Amniotic epithelial cell (primary cell): ENCODE measurements at places on chromosomes 11 and 22.

- DNase-seq: no peak
Measured at GRCh38 chr11:92838759-92839310, 130.6 kb upstream of the MTNR1B start.

DNA sequence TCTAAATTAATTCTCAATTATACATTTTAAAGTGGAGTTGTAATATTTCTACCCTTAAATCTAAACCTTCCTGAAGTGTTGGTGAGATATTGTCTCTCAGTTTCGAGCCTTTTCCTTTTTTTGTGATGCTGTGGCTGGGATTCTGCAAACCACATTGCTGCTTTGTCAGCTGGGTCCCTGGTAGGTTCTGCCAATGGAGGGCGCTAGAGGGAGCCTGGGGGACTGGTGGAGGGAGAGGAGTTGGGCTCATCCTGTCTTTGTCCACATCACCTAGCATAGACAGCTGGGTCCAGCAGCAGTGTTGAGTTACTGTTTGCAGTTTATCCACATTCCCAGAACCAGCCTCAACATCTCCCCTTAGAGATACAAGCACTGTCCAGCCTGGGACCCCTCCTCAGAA lies 41.0 kb downstream of the TRAF6 start:
- DNase-seq: no peak

- no peak for DNase-seq
Measured at GRCh38 chr22:46453006-46453828, 84.2 kb downstream of the CELSR1 start.

DNA sequence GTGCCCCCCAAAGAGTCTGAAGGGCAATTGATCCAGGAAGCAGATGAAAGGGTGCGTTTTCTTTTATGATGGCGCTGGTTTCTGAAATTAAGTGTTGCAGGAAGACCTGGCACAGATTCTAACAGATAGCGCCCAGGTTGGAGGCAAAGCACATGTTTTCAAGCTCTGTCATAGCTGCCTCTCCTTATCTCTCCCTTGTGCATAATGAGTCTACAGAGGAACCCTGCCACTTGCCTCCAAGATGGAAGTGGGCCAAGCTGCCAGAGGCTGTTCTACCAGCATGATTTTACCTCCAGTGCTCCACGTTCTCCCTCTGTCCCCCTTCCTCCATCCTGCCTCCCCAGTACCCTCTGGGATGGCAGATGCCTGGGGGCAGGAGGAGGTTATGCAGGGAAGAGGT lies 30.0 kb upstream of the TLCD5 start:
- peak; percentile 77 for DNase-seq

DNA sequence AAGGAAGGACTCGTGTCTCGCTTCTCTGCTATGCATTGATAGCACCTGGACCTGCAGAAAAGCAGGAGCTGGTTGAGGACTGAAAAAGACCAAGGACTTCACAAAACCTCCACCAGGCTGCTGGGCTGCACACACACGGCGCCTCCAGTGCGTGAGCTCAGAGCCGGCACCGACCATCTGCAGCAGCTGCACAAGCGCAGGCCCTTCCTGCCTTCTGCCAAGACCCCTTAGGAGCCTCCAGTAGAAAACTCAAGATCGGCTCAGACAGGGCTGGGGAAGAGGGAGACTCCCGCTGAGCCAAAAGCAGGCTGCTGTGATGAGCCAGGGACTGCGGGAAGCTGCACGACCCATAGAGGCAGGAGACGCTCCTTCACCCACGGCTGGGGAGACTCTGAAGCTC lies 70.9 kb downstream of the PHF21B start:
- no peak for DNase-seq

GRCh38 chr11:117187799-117188481 lies 9.4 kb downstream of the SIDT2 start:
- DNase-seq: no peak

- peak; percentile 93 for DNase-seq
Measured at GRCh38 chr22:46754110-46754799, 8.2 kb upstream of the TBC1D22A start.

DNA sequence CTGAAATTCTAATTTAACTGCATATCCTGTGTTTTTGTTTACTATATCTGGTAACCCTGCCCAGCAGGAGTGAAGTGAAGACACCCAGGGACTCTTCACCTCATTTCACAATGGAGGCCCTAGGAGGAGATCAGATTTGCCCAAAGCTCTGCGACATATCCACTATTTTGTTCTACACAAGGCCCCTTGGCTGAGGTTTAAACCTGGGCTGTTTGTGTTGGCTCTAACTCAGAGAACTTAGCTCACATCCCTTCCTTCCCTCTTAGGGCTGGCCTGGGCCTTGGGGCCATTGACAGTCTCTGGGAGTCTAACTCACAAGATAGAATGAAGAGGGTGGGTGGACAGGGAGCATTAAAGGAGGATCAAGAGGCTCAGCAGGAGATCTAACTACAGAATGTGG lies 8.2 kb upstream of the PLA2G3 start:
- DNase-seq: no peak

GRCh38 chr11:47495011-47495855 lies 46.3 kb upstream of the RAPSN start:
- peak; percentile 72 for DNase-seq

DNA sequence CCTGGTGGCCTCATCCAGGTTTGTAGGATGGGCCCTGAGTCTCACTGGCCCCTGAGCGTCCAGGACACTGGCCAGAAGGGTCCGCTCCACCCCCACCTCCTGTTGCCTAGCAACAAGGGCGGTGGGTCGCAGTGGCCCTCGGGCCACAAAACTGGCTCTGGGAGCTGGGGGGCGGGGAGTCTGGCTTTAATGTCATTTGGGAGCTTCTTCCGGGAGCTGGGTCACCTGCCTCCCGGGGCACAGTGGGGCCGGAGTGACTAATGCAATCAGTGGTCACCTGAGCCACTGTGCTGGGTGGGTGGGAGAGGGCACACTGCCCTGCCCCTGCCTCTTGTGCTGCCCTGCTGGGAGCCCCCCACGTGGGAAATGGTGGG lies 2.6 kb downstream of the TH start:
- no peak for DNase-seq

GRCh38 chr11:119306373-119306890 lies 10.5 kb downstream of the MCAM start:
- DNase-seq: peak; percentile 90

GRCh38 chr11:112963368-112963955 lies 2.2 kb downstream of the NCAM1 start:
- DNase-seq: no peak

DNA sequence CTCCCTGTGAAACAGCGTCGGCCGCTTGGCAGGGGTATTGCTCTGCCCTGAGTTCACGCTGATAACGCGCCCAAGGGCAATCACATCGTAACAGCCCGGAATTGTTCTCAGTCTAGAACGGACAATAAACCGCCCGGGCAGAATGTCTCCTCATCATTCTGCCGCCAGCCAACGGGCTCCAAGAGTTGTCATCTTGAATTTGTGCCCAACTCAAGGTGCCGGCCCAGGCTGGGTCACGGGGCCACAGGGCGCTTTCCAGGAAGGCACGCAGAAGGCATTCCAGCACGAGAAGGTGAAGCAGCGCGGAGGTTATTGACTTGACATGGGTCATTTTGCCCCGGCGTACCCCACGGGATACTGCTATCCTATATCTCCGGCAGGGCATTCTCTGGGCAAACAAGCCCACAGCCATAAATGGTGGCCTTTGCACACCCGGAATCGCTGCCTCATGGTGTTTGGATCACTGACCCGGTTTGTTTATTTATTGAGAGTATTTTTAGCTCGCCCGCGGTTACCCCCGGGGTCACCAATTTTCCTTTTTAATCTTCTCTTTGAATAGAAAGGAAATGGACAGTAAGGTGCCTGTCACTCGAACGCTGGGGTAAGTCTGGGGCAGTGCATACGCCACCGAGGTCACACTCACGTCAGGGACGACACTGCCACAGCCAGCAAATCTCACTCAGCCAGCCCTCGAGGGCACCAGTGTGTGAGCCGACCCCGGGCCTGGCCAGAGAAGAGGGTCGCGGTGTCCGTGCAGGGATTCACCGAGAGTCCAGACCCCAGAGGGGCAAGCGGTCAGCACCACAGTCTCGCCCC lies 72.4 kb upstream of the FGF3 start:
- no peak for DNase-seq

GRCh38 chr11:105700271-105700670 lies 90.4 kb downstream of the GRIA4 start:
- no peak for DNase-seq

DNA sequence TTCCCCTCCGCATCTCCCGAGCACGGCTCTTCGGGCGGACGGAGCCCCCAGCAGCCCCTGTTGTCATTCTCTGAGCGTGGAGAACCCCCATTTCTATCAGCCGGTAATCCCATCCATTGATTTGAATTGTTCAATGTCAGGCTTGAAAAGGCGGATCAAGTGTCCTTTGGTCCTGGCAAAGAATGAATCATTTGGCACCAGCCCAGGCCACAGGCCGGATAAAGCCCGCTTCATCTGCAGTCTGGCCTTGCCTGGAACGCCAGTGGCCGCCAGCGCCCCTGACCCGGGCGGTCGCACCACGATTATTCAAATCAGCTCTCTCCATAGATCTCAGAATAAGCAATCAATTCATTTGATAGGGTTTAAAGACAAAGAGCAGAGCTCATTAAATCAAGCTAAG lies 188.9 kb downstream of the BRD1 start:
- no peak for DNase-seq

- no peak for DNase-seq
Measured at GRCh38 chr11:123469089-123469488, 39.0 kb downstream of the GRAMD1B start.

DNA sequence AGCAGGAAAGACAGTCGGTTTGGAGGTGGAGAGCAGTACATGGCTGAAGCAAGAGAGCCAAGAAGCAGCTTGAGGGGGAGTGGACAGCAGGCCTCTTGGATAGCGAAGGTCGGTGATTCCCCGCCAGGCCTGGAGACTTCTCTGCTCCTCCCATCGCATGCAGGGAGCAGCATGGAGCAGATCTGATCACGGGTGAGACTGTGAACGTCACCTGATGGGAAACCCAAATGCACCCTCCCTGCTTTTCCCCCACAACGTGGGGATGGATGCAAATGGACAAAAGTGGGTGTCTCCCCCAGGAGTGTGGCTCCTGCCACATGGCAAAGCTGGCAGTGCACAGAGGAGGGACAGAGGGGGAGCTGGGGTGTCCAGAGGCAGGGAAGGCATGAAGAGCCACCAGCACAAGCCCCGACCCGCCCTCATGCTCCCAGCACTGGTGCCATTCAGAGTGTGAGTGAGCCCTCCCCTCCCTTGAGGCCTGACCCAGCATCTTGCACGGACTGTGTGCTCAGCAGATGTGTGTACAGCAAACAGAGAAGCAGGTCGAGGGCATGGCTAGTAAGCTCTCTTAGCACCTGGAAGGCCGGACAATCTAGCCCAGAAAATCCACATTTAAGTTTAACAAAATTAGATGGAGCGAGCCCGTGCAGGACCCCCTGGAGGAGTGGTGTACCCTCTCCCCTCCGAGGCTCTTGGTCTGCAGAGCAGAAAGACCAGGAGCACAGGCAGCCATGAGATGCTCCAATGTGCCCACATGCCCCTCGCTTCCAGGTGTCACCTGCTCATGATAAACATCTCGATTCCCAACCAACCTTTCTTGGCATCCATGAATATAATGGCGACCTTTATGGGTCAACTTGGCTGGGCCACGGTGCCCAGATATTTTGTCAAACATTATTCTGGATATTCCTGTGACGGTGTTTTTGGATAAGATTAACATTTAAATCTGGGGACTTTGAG lies 661.7 kb downstream of the TBC1D22A start:
- DNase-seq: no peak

GRCh38 chr11:111836721-111837120 lies 34.7 kb downstream of the ALG9 start:
- peak; percentile 66 for DNase-seq

DNA sequence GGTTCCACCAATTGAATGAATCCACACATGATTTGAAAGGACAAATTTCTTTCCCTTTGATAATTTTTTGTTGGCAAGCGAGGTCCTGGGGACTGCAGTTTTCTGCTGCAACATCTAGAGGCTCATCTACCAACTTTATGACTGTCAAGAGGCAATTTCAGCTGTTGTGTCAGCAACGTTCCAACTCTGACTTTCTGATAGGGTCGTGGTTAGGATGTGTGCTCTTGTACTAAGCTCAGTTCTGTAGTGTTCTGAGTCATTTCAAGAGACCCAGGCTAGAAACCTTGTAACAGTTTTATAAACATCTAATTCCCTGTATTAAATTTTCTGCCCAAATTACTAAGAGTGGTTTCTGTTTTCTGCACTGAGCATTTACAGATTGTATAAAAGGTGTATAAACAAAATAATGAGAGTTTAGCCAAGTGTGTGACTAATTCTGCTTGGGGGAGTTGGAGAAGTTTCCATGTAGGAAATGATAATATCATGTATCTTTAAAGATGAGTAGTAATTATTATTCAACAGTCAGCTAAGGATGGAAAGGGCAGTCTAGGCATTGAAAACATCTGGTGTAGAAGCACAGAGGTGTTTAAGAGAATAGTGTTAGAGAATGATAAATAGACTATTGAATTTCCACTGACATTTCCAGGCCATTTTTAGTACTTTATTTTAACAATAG lies 72.2 kb downstream of the RBMXL2 start:
- DNase-seq: no peak

DNA sequence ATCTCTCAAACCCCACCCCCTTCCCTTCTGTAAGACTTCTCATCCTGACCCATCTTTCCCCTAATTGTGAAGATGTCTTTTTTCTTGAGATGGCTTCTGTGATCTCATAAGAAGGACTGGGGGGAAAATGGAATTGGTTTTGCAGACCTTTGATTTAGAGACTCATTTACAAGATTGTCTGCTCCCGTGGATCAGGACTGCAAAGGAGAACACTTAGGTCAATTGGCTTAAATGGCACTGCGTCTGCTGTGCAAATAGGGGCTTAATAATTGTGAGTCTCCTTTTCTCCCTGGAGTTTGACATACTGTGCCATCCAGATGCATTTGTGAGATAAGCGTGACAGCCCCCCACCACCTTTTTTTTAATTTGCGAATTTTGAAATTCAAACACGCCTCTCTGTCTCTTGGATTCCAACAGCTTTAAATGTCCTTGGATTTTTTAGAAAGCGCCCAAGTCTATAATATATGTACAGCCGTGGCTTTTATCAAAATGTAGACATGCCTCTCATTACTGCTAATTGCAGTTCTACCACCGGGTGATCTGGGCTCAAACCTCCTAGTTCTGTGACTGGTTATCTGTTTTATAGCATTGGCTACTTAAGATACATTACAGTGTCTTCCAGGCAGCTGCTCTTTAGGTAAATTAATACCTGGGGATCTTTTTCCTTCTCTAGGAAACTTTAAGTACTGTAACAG lies 150.0 kb downstream of the DBX1 start:
- no peak for DNase-seq

GRCh38 chr22:22703203-22703570 lies 58.8 kb downstream of the GGTLC2 start:
- DNase-seq: no peak
